ENCODE measurements at places on chromosomes 6 and 20. TPM values are rescaled to one million over a fixed set of nuclear protein-coding genes. Genes with fewer than 3 reads are reported as not detected.

DNA sequence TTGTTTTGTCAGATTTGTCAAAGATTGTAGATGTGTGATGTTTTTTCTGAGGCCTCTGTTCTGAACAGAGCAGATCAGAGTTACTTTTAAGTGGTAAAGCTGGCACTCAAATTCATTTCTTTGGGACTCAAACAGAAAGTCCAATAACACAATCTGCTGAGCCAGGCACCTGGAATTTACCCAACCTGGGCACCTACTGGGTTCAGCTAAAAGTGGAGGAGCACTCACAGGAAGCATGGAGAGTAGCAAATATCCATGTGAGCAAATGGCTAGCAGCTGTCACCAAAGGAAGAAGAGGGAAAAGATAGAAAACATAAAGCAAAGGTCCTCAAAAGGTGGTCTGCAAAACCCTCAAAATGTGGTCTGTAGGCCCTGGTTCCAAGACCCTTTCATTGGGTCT lies 116.8 kb downstream of the FIG4 start:
- DNase-seq, result no peak

DNA sequence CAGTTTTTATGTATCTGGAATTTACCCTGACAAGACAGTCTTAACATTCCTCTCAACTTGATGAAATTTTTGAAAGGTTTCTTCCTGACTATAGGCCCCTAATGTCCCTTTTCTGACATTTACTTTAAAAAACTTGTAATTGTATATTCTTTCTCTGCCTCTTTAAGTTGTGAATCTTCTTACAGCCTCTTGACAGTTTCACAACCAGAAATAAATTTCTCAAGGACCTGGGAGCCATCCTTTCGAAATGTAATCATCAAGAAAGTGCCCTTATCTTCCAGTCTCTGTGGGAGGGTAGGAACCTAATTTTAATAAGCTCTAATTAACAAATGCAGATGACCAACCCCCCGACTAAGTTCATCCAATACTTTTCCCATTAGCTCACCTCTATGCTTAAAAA lies 403.6 kb upstream of the GJE1 start:
- no peak for DNase-seq

GRCh38 chr6:134407791-134408190 lies 89.9 kb upstream of the SGK1 start:
- no peak for DNase-seq

GRCh38 chr6:155740781-155741399 lies 285.3 kb upstream of the NOX3 start:
- no peak for DNase-seq

DNA sequence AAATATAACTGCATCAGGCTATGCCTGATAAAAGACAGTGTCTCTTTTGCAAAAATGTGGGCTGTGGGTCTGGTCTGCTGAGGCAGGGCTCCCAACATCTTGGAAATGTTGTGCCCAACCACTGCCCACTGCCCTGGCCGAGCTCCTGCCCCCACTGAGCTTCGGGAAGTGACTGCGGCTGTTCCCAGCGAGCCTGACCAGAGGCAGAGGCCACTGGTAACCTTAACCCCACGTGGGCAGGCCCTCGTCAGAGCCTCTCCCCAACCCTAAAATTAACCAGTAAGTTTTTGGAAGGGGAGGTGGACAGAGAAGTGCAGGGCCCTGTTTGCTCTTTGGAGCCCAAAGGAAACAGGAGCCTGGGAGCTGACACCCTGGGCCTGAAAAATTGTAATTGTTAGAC lies 225.9 kb downstream of the MAFB start:
- DNase-seq, result no peak

GRCh38 chr6:70388814-70389213 lies 24.5 kb upstream of the FAM135A start:
- DNase-seq, result no peak

DNA sequence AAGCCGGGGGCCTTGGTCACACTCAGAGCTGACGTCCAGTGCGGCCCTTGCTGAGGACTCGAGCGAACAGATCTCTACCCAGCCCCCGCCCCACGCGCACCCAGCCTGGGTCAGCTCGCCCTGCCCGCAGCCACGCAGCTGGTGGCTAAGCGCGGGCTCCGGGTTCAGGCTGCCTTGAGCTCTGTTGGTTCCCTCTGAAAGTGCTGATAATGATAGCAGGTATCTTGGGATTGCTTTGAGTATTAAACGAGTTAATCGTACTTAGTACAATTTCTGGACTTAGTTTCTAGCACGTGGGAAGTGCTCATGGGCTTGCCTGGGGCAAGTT lies 88.1 kb upstream of the TGM3 start:
- no peak for DNase-seq

TBC1D22B gene
- total RNA-seq, result 13.3 TPM

GGTLC1 gene
- total RNA-seq, result not detected

HLA-DMB gene
- 6.7 TPM for total RNA-seq

TENT5A gene
- total RNA-seq, result 32.8 TPM

PPP1R3G gene
- total RNA-seq, result 5.5 TPM
